Stimulated activated CD8-positive, alpha-beta memory T cell treated with anti-CD3 and anti-CD28 coated beads, Interleukin-15, amount 100 ng/mL, for 1 hour (primary cell): ENCODE measurements at places on chromosomes 7 and 10.

DNA sequence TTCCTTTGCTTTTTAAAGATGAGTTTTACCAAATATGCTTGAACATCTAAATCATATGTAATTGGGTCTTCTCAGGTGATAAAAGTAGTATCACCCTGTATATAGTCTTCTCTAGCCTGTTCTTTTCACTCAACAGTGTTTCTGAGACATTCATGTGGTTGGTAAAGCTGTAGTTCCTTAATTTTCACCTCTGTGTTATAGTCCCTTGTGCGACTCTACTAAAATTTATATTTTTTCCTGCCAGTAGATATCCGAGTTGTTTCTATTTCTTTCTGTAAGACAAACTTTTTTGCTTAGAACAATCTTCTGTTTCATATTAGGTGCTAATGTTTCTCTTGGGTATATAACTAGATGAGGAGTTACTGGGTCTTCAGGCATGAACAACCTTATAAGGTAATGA, 35.6 kb downstream of the SYPL1 start:
- no peak for DNase-seq

GRCh38 chr7:112272921-112273561, 66.5 kb downstream of the ZNF277 start:
- DNase-seq: no peak

GRCh38 chr7:25615593-25615992, 387.3 kb upstream of the NPVF start:
- no peak for DNase-seq

DNA sequence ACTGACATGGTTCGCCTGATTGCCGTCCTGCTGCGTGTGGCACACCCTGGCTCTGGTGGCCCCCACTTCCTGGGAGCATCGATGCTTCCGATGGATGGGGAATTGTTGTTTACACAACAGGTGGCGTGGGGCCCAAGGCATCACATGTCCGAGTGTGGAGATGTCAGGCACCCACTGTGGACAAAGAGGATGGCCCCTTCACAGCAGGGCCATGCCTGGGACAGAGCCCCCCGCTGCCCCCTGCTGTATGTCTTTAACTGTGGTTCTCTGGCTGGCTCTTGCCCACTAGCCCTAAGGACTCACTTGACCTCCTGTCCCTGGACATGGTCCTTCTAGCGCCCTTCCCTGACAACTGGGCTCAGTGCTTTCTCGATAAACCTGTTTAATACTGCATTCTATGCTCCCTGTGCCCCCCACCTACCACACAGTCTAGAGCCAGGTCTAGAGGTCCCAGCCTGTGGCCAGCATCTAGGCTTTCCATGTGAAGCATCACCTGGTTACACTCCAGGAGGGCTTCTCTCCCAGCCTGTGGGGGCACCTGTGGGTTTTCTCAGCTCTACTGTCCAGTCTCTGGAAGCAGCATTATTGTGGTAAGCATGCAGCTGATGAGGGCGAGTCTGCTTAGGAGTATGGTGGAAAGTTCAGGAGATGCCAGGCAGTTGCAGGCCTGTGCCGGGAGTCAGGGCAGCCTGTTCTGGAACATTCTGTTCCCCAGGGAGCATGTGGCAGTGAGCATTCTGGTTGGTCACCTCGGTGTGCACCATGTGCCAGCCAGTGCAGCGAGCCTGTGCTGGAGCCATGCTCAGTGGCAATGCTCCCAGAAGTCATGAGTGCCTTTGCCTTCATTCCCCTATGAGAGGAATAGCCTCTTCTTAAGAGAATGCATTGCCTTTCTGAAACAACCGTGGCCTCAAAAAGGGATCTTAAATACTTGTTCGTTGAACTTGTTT, 10.4 kb downstream of the ADCY1 start:
- DNase-seq: no peak

- DNase-seq: no peak
Measured at GRCh38 chr7:81005254-81005653, 86.4 kb upstream of the SEMA3C start.

- no peak for DNase-seq
Measured at GRCh38 chr7:135499818-135500217, 10.1 kb downstream of the CNOT4 start.

GRCh38 chr7:76074972-76075370, 27.1 kb downstream of the MDH2 start:
- no peak for DNase-seq

DNA sequence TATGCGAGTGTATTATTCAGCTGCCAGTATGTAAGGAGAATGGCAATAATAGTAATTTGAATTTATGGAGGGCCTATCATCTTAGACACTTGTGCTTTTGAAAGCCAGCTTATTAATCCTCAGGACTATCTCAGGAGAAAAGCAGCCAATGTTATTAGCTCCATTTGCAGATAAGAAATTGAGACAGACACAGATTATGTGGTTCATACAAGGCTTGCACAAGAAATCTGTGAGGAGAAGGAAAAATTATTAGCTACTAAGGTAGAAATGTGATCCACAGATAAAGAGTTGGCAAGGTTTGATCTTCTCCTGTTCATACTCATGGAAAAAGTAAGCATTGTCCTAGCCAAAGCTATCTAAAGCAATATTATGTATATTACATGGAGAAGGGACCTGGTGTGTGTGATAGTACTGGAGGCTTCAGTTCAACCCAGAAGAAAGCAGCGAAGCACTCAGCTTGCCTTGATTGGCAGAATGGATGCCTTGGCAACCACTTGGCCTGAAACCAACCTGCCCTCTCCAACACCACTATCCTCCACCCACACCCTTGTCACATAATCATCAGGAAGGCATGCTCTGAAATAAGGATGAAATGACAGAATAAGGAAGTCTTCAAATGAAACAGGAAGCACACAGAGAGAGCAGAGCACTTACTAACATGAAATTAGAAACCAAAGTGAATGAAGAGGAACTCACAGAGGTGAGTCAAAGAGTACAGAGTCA, 18.0 kb downstream of the MACC1 start:
- DNase-seq: no peak

DNA sequence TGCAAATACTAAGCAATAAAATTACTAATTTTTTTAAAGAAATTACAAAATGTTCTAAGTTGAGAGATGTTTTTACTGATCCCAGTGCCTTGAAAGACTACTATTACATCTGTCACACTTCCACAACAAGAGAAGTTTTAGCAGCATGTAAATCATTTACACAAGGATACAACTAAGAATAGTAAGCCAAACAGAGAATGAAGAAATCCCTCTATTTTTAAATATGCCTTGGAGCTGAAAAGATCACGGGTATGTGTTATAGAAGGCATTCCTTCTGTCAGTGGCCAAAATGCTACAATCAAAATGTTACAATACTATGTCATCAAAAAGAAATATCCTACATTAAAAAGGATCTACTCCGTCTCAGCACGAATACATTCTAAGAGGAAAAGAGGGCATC, 52.6 kb downstream of the LARP4B start:
- no peak for DNase-seq

DNA sequence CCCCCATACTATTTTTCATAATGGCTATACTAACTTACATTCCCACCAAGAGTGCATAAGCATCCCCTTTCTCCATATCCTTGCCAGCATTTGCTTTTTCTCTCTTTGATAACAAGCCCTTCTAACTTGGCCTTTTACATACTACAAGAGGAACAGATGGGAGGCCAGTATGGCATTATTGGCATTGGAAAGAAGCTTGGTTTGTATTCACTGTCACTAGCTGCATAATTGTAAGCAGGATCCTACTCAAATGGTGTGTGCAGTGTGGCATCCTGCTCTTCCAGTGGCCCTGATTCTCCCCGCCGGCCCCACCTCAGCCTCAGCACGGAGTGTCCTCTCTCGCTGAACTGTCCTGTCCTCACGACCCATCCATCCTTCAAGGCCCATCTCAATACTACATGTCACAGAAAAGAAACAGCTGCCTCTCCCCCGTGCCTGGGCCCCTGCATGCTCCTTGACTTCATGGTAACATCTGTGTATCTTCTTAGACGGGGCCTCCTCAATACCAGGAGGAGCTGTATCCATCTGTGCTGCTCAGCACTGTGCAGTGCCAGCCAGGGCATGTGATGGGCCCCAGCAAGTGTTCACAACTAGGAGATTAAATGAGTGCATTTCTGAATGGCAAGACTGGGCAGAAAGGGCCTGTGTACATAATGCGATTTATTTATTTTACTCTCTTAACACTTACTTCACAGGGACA, 205.2 kb downstream of the COBL start:
- no peak for DNase-seq

DNA sequence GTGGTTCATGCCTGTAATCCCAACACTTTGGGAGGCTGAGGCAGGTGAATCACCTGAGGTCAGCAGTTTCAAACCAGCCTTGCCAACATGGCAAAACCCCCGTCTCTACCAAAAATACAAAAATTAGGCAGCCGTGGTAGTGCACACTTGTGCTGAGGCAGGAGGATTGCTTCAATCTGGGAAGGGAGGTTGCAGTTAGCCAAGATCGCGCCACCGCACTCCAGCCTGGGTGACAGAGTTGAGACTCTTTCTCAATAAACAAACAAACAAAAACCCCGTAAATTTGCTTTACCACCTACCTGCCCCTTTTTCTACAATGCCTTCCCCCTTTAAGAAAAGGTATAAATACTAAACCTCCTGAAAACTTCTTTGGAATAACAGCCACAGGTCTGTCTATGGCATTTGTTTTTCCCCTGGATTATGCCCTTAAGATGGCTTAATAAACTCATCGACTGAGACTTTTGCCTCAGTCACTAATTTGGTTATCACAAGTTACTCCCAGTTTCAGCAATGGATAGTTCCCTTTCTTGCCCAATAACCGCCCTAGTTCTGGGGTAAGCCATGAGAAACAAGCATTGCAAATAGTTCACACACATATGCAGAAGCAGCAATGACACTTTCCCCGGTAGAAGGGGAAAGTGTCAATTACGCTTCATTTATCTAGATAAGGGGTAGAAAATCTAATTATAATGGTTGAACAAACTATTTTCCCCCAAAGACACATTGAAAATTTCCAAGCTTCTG, 52.8 kb upstream of the SVIL start:
- no peak for DNase-seq

DNA sequence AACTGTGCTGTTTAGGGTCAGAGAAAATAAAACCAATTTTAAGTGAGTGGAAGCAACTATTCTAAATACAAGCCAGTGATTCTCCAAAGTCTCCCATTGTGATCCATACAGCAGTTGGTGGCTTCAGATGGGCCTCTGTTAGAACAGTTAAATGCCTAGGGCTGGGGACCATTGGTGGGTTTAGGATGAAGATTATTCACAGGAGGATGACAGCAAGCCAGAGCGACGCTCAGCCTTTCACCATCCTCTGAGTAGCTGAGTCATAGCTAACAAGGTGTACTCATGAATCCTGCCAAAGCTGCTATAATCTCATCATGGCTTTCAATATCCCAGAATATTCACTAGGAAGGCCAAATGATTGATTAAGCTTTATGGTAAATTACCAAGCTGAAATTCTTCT, 39.6 kb downstream of the STARD3NL start:
- DNase-seq: no peak

- no peak for DNase-seq
Measured at GRCh38 chr7:117381362-117381761, 45.9 kb downstream of the ASZ1 start.

- DNase-seq: no peak
Measured at GRCh38 chr7:28081016-28081415, 99.6 kb downstream of the JAZF1 start.

DNA sequence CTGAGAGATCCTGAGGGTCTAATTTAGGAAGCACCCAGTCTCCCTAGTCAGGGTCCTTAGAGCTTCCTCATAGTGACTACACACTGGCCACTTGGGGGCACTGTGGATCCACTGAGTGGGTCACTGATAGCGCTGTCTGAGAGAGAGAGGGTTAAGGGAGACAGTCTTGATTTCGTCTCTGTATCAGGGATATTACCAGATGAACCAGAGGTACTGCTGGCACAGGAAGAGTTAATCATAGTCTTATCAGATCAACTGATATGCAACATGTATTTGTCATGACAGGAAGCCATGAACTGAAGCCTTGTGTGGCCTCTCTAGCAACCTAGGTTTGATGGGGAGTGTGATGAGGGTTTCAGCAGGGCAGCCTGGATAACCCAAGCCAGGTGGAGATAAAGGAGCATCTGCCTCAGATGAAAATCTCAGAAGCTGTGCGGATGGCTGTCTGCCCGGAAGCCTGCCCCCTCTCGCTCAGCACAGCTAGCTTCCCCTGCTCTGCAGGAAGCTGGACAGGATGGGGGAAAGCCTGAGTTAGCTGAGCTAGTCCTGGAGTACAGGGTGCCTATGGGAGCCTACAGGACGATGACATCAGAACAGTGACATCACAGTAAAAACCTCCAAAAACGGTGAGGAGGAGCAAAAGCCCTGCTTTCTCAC, 214.0 kb upstream of the PRSS1 start:
- DNase-seq: peak; percentile 40

DNA sequence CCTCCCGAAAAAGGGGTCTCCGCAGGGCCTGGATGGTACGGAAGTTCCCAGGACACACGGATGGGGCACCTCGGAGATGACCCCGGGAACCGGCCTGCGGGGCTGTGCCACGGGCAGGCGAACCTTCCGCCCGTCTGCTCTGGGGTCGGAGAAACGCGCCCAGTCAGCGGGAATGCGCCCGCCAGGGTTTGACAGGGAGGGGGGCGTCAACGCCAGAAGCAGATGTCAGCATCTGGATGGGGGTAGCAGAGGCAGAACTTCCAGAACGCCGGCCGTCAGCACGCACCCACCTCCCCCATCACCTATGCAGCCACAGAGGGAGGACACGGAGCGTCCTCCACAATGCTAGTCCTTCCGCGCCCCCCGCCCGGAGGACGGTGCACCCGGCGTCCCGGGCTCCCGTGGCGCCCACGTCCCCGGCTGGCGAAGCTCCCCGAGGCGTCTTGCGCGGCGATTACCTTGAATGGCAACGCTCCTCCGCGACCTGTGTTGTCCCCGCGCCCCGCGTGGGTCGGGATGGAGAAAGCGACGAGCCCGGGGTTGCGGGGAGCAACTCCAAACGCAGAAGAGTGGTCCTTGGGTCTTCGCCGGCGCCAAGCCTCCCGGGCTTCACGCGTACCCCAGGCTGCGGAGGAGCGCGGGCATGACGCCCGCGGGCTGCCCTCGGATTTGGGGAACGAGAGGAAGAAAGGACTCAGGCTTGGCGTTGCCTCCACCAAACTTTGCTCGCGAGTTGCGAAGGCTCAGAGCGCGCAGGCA, 561 bp downstream of the FGFR2 start:
- DNase-seq: no peak

- no peak for DNase-seq
Measured at GRCh38 chr10:69383558-69383957, 33.2 kb downstream of the TACR2 start.

DNA sequence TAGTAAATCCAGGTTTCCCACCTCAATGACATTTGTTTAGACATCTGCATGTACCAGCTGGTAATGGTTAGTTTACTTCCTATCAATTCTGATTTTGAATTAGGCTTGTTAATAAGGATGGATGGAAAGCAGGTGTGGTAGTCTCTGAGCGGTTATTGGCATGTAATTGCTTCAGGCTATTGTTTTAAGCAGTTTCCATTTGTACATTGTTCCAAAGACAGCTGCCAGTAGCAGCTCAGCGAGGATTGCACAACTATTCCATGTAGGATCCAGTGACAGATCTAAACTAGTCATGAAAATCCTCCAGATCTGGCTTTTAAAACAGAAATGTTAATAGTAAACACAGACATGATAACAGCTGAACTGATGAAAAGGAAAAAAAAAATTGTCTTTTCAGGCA, 436.0 kb upstream of the ADARB2 start:
- DNase-seq: no peak

GRCh38 chr10:5552376-5553321, 27.9 kb downstream of the CALML3 start:
- DNase-seq: no peak

- DNase-seq: no peak
Measured at GRCh38 chr10:114151486-114151885, 22.5 kb downstream of the CCDC186 start.

GRCh38 chr10:1669433-1669832, 67.9 kb downstream of the ADARB2 start:
- no peak for DNase-seq
